ENCODE measurements at places on chromosomes 7 and 10.

DNA sequence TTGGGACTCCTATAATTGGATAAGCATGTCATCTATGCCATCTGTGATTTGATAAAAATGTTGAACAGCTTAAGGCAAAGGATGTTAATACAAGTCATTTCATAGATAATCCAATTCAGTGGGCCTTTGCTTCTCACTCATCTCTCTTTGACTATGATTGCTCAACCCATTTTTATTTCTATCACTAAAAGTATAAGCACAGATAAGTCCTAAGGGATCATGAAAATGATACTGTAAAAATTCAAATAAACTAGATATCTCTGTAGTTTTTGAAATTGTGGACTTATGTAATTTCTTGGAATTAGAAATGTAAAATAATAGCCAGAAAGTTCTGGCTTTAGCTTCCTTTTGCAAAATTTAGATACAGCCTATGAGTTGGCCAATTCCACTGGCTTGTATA is 440.3 kb downstream of the POM121L12 start:
- H3K27ac ChIP-seq = no peak overlapping the region
- no peaks in the 10 kb centered on the region for H3K36me3 ChIP-seq
- no peaks in the 10 kb centered on the region for H3K27me3 ChIP-seq

DNA sequence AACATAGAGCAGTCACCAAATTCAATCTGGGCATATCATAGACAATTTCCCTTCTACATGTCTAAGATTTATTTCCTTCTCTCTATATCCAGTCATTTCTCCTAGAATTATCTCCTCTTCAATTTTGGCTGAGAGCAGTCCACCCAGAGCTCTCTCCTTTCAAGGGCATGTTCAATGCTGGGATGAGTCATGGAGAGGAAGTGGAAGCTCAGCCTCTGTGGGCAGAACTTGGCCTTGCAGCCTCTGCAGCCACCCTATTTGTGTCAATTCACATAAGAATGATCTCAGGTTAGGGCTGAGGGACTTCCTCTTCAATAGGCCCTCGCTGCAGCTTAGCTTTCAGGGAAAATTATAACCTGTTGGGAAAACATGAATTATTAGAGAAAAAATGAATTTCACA is 560.8 kb downstream of the POM121L12 start:
- no peak for ATAC-seq
- no peaks in the 10 kb centered on the region for H3K27me3 ChIP-seq
- no peaks in the 10 kb centered on the region for H3K4me1 ChIP-seq
- no peaks in the 10 kb centered on the region for H3K36me3 ChIP-seq

DNA sequence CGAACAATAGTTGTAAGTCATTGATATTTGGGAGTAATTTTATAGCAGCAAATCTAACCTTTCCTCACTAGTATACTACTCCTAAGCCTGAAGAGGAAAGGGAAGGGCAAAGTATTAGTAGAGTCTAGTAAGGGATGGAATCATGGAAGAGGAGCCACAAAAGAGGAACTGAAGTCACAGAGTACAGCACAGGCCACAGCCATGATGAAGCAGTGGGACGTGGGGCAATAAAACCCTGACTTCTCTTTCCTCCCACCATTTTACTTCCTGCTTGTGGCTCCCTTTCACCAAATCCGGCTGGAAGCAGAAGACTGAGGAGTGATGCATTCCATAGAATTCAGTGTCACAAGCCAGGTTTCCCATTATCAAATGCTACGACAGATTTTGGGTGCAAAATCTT is 58.7 kb downstream of the CABCOCO1 start:
- no peaks in the 10 kb centered on the region for H3K4me1 ChIP-seq
- H3K27ac ChIP-seq = no peak overlapping the region

DNA sequence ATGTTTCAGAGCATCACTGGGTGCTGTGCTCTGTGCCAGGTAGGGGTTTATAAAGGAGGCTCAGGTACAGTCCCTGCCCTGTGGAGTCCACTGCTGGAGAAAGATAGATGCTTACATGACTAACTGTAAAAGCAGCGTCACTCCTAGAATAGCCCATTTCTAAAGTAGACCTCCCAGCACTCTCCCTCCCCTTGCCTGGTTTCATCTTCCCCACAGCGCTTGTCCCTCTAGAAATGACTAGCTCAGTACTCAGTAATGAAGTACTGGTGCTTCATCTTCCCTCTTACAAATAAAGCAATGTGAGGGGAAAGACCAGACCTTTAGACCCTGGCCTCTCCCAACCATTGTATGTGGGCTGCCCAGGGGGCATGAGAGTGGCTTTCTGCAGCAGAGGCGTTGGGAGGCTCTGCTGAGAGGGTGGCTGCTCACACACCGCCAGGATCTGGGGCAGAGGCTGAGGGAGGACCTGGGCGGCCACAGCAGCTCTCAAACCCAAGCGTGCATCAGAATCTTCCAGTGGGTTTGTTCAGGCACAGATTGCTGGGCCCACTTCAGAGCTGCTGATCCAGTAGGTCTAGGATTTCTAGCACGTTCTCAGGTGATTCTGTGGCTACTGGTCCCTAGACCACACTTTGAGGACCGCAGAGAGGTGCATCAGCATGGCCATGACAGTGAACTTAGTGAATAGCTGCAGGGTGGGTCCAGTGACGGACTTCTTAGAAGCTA is 110.3 kb upstream of the ANLN start:
- no peak overlapping the region for H3K4me3 ChIP-seq
- no peaks in the 10 kb centered on the region for H3K36me3 ChIP-seq
- peaks cover 21% of the 10 kb centered on the region for H3K27me3 ChIP-seq
- ATAC-seq = peak; percentile 68
- peaks cover 47% of the 10 kb centered on the region for H3K4me1 ChIP-seq
- H3K27ac ChIP-seq = peak overlapping the region; percentile 33

GRCh38 chr7:148563583-148564274 is 26.8 kb upstream of the C7orf33 start:
- H3K27ac ChIP-seq = peak overlapping the region; percentile 78
- no peaks in the 10 kb centered on the region for H3K36me3 ChIP-seq
- ATAC-seq = peak; percentile 27
- no peaks in the 10 kb centered on the region for H3K27me3 ChIP-seq
- peak overlapping the region; percentile 10 for H3K4me3 ChIP-seq

- no peaks in the 10 kb centered on the region for H3K36me3 ChIP-seq
Observed at GRCh38 chr7:103668279-103668941, 222.4 kb upstream of the SLC26A5 start.
